Fibroblast of skin of abdomen (primary cell): ENCODE measurements at places on chromosomes 12 and 14.

DNA sequence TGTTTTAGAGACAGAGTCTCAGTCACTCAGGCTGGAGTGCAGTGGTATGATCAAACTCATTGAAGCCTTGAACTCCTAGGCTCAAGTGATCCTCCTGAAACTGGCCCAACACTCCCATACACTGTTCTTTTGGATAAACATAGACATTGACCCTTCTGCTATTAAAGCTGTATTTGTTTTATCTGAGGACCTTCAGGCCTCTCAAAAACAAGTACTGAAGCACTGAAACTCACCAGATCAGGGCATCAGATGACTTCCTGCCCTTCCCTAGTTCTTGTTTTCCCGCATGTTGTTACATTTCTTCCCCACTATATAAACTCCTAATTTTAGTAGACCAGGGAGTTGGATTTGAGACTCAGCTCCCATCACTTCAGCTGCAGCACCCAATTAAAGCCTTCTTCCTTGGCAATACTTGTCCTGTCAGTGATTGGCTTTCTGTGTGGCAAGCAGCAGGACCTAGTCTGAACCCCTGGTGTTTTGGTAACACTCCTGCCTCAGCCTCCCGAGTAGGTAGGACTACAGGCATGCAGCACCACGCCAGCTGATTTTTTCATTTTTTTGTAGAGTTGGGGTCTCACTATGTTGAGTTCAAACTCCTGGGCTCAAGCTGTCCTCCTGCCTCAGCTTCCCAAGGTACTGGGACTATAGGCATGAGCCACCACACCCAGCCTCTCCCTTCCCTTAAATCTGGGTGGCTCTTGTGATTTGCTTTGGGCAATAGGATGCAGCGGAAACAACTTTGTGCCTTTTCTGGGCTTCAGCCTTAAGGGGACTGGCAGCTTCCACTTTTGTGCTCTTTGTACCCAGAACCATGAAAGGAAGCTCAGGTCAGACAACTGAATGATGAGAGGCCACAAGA is 12.5 kb upstream of the IFT81 start:
- DNase-seq: no peak

DNA sequence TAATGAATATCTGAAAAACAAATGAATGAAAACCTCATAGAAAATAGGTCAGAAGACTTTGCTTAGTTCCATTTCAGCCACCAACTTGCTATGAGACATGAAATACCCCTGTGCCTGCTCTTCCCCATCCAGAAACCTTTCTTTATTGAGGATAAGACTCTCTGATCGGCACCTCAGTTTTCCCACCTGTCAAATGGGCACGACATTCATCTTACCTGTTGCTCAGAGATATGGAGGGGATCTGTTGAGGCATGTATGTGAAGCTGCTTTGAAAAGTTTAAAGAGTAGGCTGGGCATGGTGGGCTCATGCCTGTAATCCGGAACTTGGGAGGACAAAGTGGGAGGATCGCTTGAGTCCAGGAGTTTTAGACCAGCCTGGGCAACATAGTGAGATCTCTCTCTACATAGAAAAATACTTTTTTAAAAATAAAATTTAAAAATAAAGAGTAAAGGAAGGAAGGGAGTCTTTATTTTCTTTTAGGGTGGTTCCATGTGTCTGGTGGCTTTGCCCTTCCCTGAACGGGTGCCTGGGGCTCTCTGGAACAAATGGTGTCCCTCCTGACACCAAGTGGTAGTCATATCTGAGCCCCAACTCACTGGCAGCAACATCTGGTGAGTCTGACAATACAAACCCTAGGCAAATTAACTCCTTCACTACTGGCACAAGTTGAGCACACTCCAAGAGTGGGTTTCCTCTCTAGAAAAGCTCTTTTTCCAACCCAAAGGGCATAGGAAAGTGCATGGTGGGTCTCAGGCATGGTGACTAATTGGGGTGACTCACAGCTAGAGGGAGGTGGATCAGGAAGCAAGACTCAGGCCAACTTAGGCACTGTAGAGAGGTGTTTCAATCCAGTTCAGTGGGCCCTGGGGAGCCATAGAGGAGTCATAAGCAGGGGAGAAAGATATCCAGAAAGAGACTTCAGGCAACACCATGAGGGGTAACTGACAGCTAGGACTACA is 42.1 kb downstream of the MAP1LC3B2 start:
- DNase-seq: peak; percentile 61

DNA sequence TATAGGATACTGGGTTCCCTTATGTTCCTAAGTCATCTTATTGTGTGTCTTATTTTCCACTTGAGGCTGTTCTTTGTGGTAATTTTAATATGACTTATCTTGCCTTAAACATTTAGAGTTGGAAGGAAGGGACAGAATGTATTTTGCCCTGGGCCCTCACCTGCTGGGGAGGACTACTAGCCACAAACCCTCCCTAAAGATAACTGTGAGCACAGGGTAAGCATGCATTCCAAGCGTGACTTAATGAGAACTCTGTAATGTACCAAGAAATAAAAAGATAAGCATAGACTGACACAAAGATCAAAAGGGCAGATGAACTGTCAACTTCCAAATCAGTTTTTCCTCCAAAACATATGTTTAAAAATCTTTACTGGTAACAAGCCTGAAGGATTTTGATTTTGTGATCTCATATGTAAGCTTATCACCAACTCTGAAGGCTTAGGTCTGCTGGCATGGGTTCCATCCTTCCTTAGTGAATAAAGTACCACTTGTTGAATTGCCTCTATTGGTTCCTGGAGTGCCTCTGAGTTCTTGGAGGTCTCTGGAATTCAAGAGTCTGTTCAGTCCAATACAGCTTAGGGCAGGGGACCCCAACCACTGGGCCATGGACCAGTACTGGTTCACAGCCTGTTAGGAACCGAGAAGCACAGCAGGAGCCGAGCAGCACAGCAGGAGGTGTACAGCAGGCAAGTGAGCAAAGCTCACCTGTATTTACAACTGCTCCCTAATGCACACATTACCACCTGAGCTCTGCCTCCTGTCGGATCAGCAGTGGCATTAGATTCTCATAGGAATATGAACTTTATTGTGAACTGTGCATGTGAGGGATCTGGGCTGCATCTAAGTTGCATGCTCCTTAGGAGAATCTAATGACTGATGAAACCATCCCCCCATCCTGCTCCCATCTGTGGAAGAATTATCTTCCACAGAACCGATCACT is 29.8 kb upstream of the NFYB start:
- DNase-seq: no peak

- DNase-seq: peak; percentile 8
These were observed 1.4 kb downstream of the SLC25A29 start for GRCh38 chr14:100304825-100305323.

GRCh38 chr12:89203144-89203543 is 149.2 kb downstream of the DUSP6 start:
- no peak for DNase-seq

DNA sequence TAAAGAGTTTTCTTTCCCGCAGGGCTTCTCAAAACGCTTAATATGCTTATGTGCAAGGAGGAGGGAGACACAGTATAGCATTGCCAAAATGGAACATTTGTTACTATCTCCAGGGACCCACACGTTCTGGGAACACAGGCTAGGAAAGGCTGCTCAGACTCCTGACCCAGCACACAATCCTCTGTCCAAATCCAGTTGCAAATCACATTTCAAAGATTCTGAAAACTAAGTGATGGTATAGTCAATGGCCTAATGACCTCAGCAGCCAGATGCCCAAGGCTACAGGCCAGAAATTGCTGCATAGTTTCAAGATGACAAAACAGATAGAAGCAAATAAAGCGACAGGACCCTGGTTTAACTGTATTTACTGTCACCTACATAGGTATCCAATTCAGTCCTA is 97.0 kb upstream of the GRIP1 start:
- no peak for DNase-seq

GRCh38 chr12:114789276-114789675 is 105.3 kb upstream of the TBX3 start:
- no peak for DNase-seq

DNA sequence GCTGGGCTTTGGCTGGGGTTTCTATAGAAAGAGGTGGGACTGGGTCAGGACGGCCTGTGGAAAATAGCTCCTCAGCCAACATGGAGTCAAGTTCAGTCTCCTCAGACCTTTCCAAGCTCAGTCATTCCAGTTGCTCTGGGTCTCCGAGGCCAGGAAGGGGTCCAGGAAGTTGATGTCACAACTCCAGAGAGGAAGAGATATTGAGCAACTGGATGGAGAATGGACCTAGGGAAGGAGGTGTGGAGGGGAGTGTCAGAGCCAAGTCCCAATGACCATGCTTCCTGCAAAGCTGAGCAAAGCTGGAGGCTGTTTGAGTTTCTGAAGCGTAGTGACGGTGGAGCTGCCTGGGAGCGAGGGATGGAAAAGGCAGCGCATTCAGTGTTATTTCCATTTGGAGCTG is 86.1 kb downstream of the SLC24A4 start:
- DNase-seq: no peak

- no peak for DNase-seq
These were observed 304.1 kb downstream of the SNAPC1 start for GRCh38 chr14:62066304-62066703.

DNA sequence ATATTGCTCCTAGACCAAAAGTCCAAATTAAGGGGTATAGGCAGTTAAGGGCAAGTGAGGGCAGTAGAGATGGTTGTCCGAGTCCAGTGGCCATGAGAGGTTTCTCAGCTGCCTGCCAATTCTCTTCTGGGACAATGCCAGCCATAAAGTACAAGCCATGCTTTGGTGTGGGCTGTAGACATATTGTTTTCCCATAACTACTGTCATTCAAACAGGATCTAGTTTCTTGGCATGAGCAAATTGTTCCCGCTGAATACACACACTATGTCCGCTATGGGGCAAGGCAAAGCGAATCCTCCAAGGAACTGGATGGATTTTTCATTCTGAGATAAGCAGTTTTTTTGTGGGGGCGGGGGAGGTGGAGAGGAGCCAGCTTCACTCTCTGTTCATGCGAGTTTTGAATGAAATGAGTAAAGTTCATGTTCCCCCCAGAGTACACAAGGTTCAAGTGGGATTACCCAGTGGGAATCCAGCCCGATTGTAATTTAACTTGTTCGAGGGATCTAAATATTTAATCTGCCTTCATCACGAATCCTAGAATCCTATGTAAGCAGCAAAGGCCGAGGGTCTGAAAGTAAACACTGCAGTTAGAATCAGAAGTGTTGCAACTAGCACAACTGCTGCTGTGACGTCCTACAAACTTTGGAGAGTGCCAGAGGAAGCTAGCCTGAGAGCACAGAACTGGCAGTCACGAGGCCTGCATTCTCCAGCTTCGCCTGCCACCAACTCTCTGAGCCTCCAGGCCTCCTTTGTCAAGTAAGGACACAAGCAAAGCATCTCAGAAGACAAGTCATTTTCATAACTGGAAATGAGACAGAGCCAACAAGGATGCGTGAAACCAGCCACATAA is 137.0 kb downstream of the CRADD start:
- DNase-seq: no peak

DNA sequence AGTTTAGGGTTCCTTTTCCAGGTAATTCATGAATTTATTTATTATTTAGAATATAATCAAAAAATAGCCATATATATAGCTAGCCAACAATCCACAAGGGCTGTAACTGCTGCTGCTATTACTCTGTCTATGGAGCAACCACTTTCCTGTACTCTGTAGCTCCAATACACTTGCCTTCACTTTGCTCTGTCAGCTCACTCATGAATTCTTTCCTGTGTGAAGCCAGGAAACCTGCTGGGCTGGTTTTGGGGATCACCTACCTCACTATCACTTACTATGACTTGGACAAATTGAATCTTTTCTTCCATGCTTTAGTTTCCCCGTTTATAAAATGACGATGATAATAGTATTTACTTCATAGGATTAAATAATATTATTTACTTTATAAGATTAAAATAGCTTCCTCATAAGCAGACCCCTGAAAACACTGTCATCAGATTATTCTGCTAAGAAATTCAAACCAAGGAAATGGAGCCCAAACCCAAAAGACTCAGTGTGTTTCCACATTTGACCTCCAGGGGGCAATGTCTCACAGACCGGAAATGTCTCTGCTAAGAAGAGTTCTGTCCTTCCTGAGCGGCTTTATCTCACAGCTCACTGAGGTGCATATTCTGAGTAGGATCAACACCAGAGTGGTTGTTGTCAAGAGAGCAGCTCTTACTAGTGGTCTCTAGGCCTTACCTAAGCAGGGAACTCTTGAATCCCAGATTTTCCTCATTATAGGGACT is 457.1 kb downstream of the DAD1 start:
- DNase-seq: no peak

GRCh38 chr12:14562279-14562678 is 5.4 kb downstream of the PLBD1 start:
- DNase-seq: no peak

GRCh38 chr14:99468836-99469592 is 11.6 kb downstream of the SETD3 start:
- DNase-seq: no peak

GRCh38 chr12:129662234-129662633 is 241.6 kb downstream of the TMEM132D start:
- no peak for DNase-seq

DNA sequence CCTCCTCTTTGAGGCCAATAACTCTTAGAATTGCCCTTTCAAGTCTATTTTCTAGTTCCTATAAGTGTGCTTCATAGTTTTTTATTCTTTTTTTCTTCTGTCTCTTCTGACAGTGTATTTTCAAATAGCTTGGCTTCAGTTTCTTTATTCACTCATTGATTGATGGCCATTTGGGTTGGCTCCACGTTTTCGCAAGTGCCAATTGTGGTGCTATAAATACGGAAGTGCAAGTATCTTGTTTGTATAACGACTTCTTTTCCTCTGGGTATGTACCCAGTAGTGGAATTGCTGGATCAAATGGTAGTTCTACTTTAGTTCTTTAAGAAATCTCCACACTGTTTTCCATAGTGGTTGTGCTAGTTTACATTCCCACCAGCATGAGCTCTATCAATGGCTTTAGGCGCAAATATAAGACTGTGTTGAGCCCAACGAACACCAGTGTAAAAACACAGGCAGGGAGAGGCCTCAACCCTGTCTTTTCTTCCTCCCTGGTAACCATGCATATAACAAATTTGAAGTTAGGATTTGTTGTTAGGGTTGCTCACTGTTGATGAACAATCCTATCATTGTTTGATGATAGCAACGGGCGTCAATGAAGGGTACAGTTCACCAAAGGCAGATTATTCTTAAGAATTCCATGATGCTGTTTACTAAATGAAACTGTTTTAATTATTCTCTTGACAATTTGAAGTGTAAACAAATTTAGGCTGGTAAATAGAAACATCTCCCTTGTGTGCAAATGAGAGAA is 13.3 kb upstream of the LMNTD1 start:
- DNase-seq: no peak

- no peak for DNase-seq
These were observed 215.6 kb downstream of the FSCB start for GRCh38 chr14:44291366-44291915.

DNA sequence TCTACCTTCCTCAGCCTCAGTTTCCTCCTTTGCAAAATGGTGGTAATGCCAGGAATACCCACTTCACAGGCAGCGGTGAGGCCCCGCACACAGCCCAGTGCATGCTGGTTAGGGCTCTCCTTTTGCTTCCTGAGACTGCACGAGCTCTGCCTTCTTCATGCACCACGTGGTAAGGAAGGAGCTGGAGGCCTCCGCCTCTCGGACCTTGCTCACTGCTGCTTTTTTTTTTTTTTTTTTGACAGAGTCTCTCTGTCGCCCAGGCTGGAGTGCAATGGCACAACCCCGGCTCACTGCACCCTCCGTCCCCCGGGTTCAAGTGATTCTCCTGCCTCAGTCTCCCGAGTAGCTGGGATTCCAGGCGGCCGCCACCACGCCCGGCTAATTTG is 18.1 kb downstream of the TAMALIN start:
- DNase-seq: no peak

GRCh38 chr14:68624541-68625220 is 168.2 kb downstream of the ZFP36L1 start:
- no peak for DNase-seq

GRCh38 chr12:87384226-87384625 is 645.0 kb downstream of the C12orf50 start:
- DNase-seq: no peak

- DNase-seq: no peak
These were observed 298.6 kb downstream of the AKAP6 start for GRCh38 chr14:32627545-32628298.
